Stimulated activated CD4-positive, alpha-beta T cell treated with anti-CD3 and anti-CD28 coated beads, Interleukin-1b, Interleukin-23, amount 100 ng/mL, for 48 hours (primary cell): ENCODE measurements at places on chromosomes 2 and 18.

GRCh38 chr2:232260075-232260474 is 118.5 kb upstream of the ALPP start:
- no peak for DNase-seq

- DNase-seq: no peak
Observed at GRCh38 chr2:227420087-227421052, 32.6 kb upstream of the SCYGR1 start.

DNA sequence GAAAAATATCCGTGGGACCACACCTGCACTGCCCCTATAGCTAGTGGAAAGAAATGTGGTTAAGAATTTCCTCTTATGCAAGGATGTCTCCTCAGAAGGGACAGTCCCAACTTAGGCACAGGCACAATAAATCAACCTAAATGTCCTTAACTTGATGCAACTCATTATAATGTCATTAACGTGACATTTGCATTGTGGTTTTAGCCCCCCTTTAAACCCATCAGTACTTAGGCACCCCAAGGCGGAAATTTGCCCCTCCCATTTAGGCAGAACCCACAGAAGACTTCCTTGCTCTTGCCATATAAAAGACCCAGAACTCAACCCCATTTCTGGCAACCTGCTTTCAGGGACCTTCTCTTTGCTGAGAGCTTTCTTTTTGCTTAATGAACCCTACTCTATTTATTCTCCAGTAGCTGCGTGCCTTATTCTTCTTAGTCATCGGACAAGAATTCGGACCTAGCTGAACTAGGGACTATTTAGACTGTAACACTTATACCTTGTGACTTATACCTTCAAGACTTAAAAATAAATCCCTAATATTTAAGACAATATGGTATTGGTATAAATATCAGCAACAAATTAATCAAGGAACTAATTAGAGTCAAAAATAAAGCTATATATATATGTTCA is 1281.6 kb upstream of the TMEFF2 start:
- DNase-seq: no peak

DNA sequence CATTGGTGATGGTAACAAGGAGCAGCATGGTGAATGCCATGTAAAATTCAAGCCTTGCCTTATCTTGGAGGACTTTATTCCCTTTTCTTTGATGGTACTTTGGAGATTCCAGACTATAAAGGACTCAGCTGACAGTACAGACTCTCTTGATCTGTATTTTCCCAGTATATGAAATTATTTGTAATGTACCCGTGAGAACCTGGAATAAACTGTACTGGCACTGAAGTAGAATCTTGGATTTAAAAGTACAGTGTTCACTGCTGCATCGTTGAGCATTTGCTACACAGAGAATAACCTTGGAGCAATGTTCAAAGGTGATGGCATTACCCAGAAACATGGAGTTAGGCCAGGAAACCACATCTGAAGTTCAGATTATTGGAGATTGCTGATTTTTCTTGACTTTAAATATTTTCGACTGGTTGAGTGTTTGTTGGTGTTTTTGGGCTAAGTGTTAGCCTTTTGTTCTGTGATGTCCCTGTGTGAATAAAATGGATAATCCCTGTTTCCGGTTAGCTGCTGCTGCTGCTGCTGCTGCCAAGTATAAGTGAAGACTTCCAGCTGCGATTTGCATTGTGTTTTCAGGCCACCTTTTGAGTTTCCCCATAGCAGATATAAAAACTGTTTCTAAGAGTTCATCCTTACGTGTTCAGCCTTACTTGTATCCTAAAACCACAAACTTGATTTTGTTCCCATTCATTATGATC is 122.0 kb downstream of the SPTBN1 start:
- no peak for DNase-seq

DNA sequence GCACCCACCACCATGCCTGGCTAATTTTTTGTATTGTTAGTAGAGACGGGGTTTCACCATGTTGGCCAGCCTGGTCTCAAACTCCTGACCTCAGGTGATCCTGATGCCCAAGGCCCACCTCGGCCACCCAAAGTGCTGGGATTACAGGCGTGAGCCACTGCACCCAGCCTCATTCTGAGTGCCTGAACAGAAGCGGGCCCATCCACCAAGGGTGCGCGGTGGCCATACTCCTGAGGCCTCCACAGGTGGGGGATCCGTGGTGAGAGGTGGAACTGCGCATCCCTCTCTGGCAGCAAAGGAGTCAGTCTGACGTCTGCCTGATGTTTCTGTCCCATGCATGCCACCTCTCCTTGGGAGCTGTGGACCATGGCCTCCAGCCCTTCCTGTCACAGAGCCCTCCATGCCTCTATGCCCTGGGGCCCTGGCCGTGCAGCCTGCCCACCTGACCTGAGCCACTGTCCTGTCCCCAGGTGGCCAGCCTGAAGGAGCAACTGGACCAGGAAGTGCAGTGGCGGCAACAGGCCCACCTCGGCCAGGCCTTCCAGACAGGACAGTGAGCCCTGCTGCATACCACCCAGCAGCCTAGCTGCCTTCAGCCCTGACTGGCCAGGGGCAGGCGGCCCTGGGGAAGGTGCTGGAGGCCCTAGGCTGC is 7.6 kb upstream of the SNED1 start:
- DNase-seq: no peak

- DNase-seq: no peak
Observed at GRCh38 chr2:13676269-13676668, 956.2 kb upstream of the LRATD1 start.

DNA sequence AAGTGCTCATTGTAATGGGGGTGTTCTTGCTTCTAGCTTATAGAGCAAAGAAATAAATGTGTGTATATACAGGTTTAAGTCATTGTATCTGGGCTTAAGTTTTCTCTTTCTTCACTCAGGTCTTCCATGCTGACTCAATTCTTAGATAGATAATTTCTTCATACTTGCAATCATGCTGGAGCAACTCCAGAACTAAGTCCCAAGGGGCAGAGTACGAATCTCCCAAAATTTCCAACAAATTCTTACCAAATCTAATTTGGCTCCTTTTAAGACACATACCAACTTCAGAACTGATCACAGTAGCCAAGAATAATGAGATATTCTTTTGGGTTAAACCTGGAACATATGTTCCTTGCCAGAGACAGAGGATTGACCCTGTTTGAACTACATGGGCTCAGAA is 4.3 kb upstream of the SPAG16 start:
- DNase-seq: no peak

DNA sequence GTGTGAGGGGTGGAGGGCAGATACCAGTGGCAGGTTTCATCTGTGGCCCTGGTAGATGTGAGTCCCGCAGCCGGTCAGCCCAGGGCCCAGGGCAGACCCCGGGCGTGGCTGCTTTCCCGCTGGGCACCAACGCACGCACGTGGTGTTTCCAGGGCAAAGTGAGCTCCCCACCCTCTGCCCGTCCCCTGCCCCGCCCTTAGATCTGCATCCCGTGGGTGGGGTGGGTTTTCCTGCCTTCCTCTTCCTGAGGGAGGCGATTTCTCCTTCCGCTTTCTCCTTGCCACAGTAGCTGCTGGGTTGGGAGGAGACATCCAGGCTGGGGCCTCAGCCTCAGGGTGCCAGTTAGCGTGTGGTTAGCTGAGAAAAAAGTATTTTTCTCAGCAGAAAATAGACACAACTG is 49.6 kb downstream of the ODC1 start:
- DNase-seq: no peak
